ENCODE measurements at places on chromosomes 2 and 18. TPM values are rescaled to one million over a fixed set of nuclear protein-coding genes. Genes with fewer than 3 reads are reported as not detected.

The STK16 gene
- 22.6 TPM for total RNA-seq

The OTOS gene
- not detected for total RNA-seq

The LIMS3 gene
- 16.6 TPM for total RNA-seq

DNA sequence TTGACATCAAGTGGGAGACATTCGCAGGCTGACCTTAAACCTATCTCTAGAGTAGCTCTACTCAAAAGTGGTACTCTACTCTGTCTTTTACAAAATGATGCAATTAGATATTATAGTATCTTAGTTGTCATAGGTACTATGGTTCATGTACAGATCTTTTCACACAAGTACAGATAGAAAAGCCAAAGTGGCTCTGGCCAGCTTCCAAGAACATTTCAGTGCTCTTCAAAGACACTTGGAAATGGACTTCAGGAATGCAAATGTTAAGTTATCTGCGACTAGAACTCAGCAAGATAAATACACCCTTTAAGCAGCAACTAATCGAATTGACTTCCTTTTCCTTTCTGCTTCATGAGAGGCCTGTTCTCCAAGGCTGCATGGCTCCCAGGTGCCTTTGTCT lies 718.7 kb upstream of the FAM98A start:
- no peak overlapping the region for H3K4me3 ChIP-seq
- H3K4me1 ChIP-seq: no peaks in the 10 kb centered on the region
- no peak overlapping the region for H3K27ac ChIP-seq
- H3K27me3 ChIP-seq: no peaks in the 10 kb centered on the region
- no peaks in the 10 kb centered on the region for H3K36me3 ChIP-seq

- no peaks in the 10 kb centered on the region for H3K27me3 ChIP-seq
- no peaks in the 10 kb centered on the region for H3K36me3 ChIP-seq
- no peaks in the 10 kb centered on the region for H3K4me1 ChIP-seq
- no peak overlapping the region for H3K4me3 ChIP-seq
- no peak for DNase-seq
- H3K27ac ChIP-seq: no peak overlapping the region
These were observed 32.1 kb downstream of the SPC25 start for GRCh38 chr2:168858146-168858545.

- no peak overlapping the region for H3K4me3 ChIP-seq
- no peak overlapping the region for H3K27ac ChIP-seq
- H3K4me1 ChIP-seq: no peaks in the 10 kb centered on the region
- no peaks in the 10 kb centered on the region for H3K27me3 ChIP-seq
- H3K36me3 ChIP-seq: no peaks in the 10 kb centered on the region
- DNase-seq: no peak
These were observed 27.9 kb upstream of the MBP start for GRCh38 chr18:77160515-77160914.

The CCDC93 gene
- 34.8 TPM for total RNA-seq

DNA sequence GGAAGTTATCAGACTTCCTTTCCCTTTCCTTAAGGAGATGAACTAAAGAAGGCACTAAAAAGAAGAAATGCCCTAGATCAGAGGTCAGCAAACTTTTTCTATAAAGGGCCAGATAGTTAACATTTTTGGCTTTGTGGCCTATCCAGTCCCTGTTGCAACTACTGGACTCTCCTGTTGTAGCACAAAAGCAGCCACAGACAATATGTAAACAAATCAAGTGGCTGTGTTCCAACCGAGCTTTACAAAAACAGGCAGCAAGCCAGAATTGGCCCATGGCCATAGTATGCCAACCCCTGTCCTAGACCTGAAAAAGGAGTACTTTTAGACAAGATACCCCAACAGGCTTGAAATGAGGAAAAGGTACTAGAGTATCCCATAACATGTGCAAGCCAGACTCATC lies 10.9 kb downstream of the NHEJ1 start:
- H3K4me1 ChIP-seq: no peaks in the 10 kb centered on the region
- H3K36me3 ChIP-seq: no peaks in the 10 kb centered on the region
- no peak overlapping the region for H3K27ac ChIP-seq
- DNase-seq: no peak
- no peaks in the 10 kb centered on the region for H3K27me3 ChIP-seq
- H3K4me3 ChIP-seq: no peak overlapping the region

The ASAP2 gene
- 55.2 TPM for total RNA-seq

The C2orf78 gene
- not detected for total RNA-seq

The SULT1C2 gene
- total RNA-seq: 2.8 TPM

The UGT1A3 gene
- not detected for total RNA-seq

The FHOD3 gene
- 42.0 TPM for total RNA-seq

The LONRF2 gene
- total RNA-seq: 10.9 TPM

- no peaks in the 10 kb centered on the region for H3K4me1 ChIP-seq
- DNase-seq: no peak
- H3K4me3 ChIP-seq: no peak overlapping the region
- no peak overlapping the region for H3K27ac ChIP-seq
- H3K36me3 ChIP-seq: no peaks in the 10 kb centered on the region
These were observed 19.5 kb downstream of the MARCHF4 start for GRCh38 chr2:216352653-216353270.

The B3GNT7 gene
- 4.0 TPM for total RNA-seq

GRCh38 chr2:185219981-185220380 lies 518.6 kb upstream of the FSIP2 start:
- H3K4me1 ChIP-seq: no peaks in the 10 kb centered on the region
- H3K27me3 ChIP-seq: no peaks in the 10 kb centered on the region
- H3K27ac ChIP-seq: no peak overlapping the region
- no peak overlapping the region for H3K4me3 ChIP-seq
- no peaks in the 10 kb centered on the region for H3K36me3 ChIP-seq
- DNase-seq: no peak

GRCh38 chr2:176091329-176092258 lies 927 bp upstream of the HOXD13 start:
- no peak overlapping the region for H3K27ac ChIP-seq
- H3K4me1 ChIP-seq: no peaks in the 10 kb centered on the region
- no peaks in the 10 kb centered on the region for H3K27me3 ChIP-seq

- no peak overlapping the region for H3K27ac ChIP-seq
- H3K36me3 ChIP-seq: no peaks in the 10 kb centered on the region
- H3K4me1 ChIP-seq: no peaks in the 10 kb centered on the region
These were observed 13.6 kb downstream of the LYPD1 start for GRCh38 chr2:132656266-132656975.

The GATA6 gene
- 28.7 TPM for total RNA-seq

- H3K4me3 ChIP-seq: no peak overlapping the region
- H3K36me3 ChIP-seq: no peaks in the 10 kb centered on the region
- no peaks in the 10 kb centered on the region for H3K4me1 ChIP-seq
- H3K27me3 ChIP-seq: no peaks in the 10 kb centered on the region
- H3K27ac ChIP-seq: no peak overlapping the region
These were observed 756.4 kb downstream of the EPHA4 start for GRCh38 chr2:220815698-220816097.

- H3K36me3 ChIP-seq: no peaks in the 10 kb centered on the region
- no peaks in the 10 kb centered on the region for H3K27me3 ChIP-seq
- no peak overlapping the region for H3K4me3 ChIP-seq
- no peaks in the 10 kb centered on the region for H3K4me1 ChIP-seq
These were observed 17.1 kb downstream of the TMEM185B start for GRCh38 chr2:120206022-120206581.

DNA sequence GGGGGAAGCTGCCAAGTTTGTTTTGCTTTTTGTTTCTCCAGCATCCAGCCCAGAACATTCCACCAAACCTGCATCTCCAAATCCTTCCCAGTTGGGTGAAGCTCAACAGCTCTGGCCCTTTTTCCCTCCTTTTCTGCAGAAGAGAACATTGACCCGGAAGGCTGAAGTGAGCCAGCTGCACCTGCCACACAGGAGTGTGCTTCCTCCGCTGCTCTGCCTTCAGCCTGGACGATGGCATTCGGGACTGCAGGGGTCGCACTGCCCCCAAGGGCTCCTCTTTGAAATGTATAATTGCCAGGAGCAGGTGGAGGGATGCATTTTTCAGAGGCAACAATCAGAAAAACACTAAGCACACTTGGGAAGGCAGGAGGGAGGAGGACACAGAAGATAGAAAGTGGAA lies 41.8 kb downstream of the ST8SIA5 start:
- H3K4me1 ChIP-seq: no peaks in the 10 kb centered on the region
- DNase-seq: no peak
- H3K27me3 ChIP-seq: no peaks in the 10 kb centered on the region
- no peaks in the 10 kb centered on the region for H3K36me3 ChIP-seq
- no peak overlapping the region for H3K4me3 ChIP-seq

DNA sequence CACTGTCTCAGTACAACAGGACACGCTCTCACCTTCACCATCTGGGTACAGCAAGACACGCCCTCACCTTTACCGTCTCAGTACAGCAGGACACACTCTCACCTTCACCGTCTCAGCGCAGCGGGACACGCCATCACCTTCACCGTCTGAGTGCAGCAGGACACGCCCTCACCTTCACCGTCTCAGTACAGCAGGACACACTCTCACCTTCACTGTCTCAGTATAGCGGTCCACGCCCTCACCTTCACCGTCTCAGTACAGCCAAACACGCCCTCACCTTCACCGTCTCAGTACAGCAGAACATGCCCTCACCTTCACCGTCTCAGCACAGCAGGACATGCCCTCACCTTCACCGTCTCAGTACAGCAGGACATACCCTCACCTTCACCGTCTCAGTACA lies 109.9 kb upstream of the CTDP1 start:
- no peak overlapping the region for H3K27ac ChIP-seq
- no peaks in the 10 kb centered on the region for H3K36me3 ChIP-seq
- no peaks in the 10 kb centered on the region for H3K27me3 ChIP-seq
- H3K4me3 ChIP-seq: no peak overlapping the region

The DRC1 gene
- total RNA-seq: not detected

The MEX3C gene
- 30.9 TPM for total RNA-seq

- no peak for DNase-seq
- H3K27ac ChIP-seq: no peak overlapping the region
- H3K27me3 ChIP-seq: no peaks in the 10 kb centered on the region
- H3K4me1 ChIP-seq: no peaks in the 10 kb centered on the region
These were observed 489.6 kb downstream of the PTPRM start for GRCh38 chr18:8056723-8057122.

The SP9 gene
- not detected for total RNA-seq

- no peak overlapping the region for H3K4me3 ChIP-seq
- no peaks in the 10 kb centered on the region for H3K27me3 ChIP-seq
- peak; percentile 55 for DNase-seq
- H3K36me3 ChIP-seq: no peaks in the 10 kb centered on the region
- no peak overlapping the region for H3K27ac ChIP-seq
These were observed 12.8 kb upstream of the HPCAL1 start for GRCh38 chr2:10289891-10290290.

- no peaks in the 10 kb centered on the region for H3K36me3 ChIP-seq
- no peak for DNase-seq
- H3K4me3 ChIP-seq: no peak overlapping the region
- H3K27me3 ChIP-seq: no peaks in the 10 kb centered on the region
- H3K4me1 ChIP-seq: no peaks in the 10 kb centered on the region
These were observed 135.4 kb upstream of the APCDD1 start for GRCh38 chr18:10319026-10319425.

DNA sequence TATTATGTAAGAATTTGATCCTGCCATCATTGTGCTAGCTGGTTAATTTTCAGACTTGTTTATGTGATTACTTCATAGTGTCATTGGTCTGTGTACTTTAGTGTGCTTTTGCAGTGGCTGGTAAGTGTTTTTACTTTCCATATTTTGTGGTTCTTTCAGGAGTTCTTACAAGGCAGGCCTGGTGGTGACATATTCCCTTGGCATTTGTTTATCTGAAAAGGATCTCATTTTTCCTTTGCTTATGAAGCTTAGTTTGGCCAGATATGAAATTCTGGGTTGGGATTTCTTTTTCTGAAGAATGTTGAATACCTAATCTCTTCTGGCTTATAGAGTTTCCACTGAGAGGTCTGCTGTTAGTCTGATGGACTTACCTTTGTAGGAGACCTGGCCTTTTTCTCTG lies 72.8 kb upstream of the MC4R start:
- H3K27ac ChIP-seq: no peak overlapping the region
- no peak overlapping the region for H3K4me3 ChIP-seq
- no peaks in the 10 kb centered on the region for H3K27me3 ChIP-seq
- no peak for DNase-seq
- no peaks in the 10 kb centered on the region for H3K4me1 ChIP-seq

GRCh38 chr2:156333274-156333950 lies 891 bp upstream of the NR4A2 start:
- peak; percentile 44 for DNase-seq
- no peaks in the 10 kb centered on the region for H3K4me1 ChIP-seq
- H3K27ac ChIP-seq: peak overlapping the region; percentile 97
- H3K36me3 ChIP-seq: no peaks in the 10 kb centered on the region

DNA sequence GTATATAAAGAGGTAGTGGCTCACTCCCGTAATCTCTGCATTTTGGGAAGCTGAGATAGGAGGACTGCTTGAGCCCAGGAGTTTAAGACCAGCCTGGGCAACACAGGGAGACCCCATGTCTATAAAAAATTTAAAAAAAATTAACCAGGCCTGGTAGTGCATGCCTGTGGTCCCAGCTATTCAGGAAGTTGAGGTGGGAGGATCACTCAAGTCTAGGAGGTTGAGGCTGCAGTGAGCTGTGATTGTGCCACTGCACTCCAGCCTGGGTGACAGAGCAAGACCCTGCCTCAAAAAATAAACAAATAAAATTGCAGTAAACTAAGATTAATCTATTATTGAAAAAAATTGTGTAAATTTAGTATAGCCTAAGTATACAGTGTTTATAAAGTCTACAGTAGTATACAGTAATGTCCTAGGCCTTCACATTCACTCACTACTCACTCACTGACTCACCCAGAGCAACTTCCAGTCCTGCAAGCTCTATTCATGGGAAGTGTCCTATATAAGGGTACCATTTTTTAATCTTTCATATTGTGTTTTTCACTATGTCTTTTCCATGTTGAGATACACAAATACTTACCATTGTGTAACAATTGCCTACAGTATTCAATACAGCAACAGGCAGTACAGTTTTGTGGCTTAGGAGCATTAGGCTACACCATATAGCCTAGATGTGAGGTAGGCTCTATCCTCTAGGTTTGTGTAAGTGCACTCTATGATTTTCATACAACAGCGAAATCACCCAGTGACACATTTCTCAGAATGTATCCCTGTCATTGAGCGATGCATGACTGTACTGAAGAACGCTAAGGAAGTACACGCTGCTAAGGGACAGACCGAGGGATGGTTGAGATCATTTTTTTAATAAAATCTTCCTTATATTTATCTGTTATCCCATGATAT lies 10.4 kb upstream of the MAP4K3 start:
- no peaks in the 10 kb centered on the region for H3K4me1 ChIP-seq
- no peak for DNase-seq
- no peak overlapping the region for H3K27ac ChIP-seq
- H3K36me3 ChIP-seq: no peaks in the 10 kb centered on the region
- no peak overlapping the region for H3K4me3 ChIP-seq

GRCh38 chr2:86330001-86330400 lies 7.4 kb downstream of the REEP1 start:
- no peaks in the 10 kb centered on the region for H3K27me3 ChIP-seq
- no peak for DNase-seq
- no peaks in the 10 kb centered on the region for H3K4me1 ChIP-seq
- H3K4me3 ChIP-seq: no peak overlapping the region
- no peak overlapping the region for H3K27ac ChIP-seq

Data from aorta (tissue), 5 donors.